ENCODE measurements at places on chromosomes 13 and 19.

DNA sequence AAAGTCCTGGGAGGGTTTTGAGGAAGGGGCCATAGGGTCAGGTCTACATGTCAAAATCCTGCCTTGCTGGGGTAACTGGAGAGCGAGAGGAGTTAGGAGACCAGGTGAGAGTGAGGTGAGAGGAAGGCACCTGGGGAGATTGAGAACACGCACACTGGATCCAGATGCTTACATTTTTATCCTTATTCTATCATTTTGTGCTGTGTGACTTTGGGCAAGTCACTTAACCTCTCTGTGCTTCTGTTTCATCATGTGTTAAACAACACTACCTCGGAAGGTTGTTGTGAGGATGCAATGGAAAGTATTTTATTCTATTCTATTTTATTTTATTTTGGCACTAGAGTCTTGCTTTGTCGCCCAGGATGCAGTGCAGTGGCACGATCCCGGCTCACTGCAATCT lies 3.5 kb downstream of the C19orf81 start:
- no peak for DNase-seq

GRCh38 chr13:33262062-33262487 lies 23.5 kb downstream of the STARD13 start:
- DNase-seq = no peak

- DNase-seq = no peak
These were observed 550 bp upstream of the OLFM4 start for GRCh38 chr13:53028063-53028462.

DNA sequence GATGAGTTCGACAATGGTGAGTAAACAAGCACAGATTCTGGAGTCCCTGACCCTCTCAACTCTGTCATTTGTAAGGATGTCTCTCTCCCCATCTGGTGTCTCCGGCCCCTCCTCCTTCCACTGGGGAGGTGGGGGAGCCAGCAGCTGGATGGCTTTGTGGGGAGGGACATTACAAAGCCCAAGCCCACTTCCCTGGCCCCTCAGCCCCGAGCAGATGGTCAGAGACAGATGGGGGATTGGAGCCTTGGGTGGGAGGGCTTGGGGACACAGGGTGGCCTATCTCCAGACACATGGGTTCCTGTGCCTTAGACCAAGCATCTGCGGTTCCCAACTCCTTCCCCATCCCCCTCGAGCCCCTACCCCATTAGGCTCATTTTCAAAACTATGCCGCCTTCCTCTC lies 2.5 kb downstream of the TIMM50 start:
- no peak for DNase-seq

DNA sequence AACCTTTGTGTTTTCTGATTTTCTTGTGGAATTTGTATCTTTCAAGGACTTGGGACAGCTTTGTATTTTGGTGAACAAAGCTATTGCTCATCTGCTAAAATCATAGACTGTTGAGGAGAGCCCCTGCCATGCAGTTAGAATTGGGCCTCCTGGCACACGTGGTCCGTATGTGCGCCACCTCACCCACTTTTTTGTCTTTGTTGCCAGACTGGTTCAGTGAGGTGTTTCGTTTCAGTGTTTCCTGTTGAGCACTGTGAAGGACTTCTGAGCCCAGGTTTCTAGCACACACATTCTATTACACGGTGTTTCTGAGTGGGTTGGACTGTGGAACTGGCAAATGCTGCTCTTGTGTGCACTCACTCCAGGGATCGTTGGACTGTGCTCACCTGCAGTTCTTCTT lies 37.6 kb upstream of the RNF113B start:
- DNase-seq = no peak

DNA sequence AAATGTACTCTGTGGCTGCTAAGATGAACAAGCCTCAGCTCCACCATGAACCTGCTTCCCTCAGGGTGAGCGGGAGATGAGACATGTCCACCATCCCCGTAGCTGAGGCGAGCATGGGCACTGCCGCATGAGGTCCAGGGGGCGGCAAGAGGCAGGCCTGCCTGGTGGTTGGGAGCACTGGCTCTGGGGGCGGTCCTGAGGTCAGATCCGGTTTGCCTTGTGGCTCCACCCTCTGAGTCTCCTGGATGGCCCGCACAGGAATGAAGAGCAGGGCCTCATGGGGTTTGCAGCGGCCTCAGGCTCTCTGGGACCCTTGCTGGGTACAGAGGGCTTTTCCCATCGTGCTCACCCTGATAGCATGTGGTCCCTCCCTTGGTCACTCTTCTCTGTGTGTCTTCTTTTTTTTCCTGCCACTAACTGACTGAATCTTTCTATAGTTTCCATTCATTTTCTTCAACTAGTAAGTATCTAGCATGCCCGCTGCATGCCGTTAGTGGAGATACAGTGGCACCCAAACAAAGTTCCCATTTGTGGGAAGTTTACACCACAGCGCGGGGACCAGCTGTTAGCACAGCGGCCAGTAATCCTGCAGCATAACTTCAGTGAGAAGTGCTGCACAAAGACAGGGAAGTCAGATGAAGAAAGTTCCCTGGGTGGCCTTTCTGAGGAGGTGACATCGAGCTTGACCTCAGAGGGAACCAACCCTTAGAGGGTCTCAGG lies 37.3 kb downstream of the CAPN12 start:
- no peak for DNase-seq
